CD4-positive, alpha-beta T cell treated with Interleukin-15 for 4 hours (primary cell): ENCODE measurements at places on chromosomes 4 and X.

DNA sequence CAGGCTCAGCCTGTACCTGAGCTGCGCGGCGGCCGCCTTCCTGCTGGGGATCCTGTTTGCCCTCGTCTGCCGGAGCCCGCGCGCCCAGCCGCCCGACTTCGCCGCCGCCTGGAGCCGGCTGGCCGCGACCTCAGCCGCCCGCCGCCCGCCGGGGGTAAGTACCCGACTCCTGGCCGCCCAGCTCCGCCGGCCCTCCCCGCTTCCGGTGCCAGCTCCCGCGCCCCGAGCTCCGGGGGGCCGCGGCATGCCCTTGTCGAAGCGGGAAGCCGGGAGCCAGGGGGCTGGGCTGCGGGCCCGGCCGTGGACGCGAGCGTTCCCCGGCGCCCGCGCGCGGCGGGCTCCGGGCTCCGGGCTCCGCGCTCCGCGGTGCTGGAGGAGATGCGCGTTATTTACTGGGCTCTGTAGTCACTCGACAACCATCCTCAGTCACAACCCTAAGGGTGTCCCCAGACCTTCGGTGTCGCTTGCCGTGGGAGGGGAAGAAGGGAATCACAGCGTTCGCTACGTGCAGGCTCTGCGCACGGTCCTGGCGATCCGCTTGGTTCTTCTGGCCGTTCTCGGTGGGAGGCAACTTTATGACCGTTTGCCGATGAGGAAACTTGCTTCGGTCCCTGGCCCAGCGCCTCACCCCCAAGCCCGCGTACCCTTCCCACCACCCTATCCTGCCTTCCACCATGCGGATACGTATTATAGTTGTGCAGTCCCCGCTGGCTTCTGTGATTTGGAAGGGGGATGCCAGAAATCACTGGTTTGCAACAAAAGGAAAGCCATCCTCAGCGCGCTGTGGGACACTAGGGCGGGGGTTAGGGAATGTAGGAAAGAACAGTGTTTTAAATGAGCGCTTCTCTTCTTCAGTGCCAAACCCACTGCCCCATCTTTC is 944 bp downstream of the SNX25 start:
- DNase-seq: peak; percentile 25

GRCh38 chrX:45001048-45001447 is 128.1 kb downstream of the KDM6A start:
- no peak for DNase-seq

- DNase-seq: peak; percentile 1
These were observed 107.8 kb upstream of the FMR1 start for GRCh38 chrX:147803948-147804347.

DNA sequence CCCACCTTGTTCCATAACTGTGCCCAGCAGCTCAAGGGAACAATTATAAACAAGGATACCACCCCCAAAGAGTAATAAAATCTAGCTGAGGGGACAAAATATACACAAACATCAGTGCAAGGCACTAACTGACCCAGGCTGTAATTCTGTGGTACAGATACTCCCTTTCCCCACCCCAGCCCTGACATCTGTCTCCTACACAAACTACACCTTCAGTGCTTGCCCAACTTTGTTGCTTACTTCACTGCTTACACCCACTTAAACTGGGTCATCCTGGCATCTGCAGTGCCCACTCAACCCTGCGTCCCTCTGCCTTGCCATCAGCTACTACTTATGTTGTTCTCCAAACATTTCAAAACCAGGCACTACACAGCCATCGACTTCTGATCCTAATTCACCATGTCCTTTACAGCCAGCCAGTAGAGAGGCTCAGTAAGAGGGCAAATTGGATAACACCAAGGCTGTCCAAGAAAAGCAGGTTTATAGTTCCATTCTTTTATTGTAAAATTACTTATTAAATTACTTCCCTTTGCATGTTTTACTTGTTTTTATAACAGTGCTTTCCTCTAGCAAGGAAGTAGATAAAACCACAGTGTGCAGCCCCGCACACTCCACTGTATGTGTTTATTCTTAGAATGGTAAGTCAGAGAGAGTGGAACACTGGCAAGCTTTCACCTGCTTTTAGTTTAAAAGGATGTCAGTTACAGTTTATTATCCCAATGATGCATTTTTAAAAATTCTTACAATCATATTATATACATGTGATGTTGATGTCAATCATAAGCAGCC is 149.6 kb downstream of the INPP4B start:
- peak; percentile 53 for DNase-seq

GRCh38 chr4:111693758-111694157 is 451.5 kb upstream of the FAM241A start:
- DNase-seq: no peak

DNA sequence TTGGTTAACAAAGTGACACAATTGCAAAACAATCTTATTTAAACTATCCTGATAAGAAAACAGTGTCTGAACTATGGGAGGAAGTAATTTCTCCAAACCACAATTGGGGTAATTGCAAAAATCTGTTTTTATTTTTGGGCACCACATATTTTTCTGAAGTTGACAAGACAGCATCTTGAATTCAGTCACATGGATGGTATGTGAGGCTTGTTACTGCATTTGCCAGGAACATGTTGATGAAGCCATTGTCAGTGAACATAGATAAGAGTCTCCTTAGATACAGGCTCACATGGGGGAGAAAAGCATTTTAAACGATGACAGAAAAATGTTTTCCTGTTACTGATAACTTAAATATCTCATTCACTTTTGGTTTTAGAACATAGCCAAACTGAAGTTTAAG is 5.5 kb upstream of the USP53 start:
- no peak for DNase-seq

- DNase-seq: no peak
These were observed 2.7 kb upstream of the FGF5 start for GRCh38 chr4:80263541-80264351.

DNA sequence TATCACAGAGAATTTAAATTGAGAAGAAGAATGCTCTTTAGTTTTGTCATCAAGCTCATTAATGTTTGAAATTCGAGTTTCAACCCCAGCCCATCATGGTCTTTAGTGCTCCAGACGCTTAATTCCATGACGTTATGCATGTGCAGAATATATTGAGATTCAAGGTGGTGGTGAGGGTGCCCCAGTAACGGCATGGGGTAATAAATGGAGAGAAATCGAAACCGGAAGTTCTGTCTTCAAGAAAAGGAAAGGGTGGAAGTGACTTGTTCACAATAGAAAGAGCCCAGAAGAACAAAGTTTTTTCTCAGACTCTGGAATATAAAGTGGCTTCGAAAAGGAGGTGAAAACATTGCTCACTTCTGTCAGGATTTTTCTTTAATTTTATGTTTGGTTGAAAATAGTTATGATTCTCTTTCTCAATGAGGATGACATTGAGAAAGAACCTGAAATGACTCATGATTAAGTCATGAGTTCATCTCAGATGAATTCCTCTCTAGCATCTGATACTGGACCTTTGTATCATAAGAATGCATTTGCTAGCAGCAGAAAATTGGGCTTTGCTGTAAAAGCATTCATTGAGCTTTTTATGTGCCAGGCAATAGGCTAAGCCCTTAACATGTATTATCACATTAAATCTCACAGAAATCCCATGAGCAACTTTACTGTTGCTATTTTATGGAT is 779 bp upstream of the DDX60L start:
- peak; percentile 62 for DNase-seq

GRCh38 chr4:81343536-81343935 is 128.2 kb downstream of the RASGEF1B start:
- no peak for DNase-seq

DNA sequence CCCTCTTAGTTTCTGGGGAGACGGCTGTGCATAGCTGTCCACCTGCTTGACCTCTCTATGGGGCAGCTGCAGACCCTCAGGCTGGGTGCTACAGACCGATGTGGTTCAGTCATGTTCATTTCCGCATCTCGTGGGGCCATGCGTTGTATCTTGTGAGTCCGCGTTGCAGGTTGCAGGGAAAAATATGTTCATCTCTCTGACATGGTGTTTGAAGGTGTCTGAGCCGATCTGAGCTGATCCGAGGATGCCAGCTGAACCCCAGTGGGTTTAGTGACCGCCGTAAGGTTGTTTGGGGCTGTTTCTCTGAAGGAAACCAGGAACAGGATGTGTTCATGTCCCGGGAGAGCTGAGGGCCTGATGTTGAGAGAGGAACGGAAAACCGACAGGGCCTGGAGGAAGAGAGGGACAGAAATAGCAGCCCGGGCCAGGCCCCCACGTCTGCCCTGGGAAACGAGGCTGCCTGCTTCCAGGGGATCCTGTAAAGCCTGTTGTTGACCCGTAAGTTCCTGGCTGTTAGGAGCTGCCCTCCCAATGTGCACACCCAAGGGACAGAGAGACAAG is 9.8 kb upstream of the P2RY8 start:
- DNase-seq: no peak

DNA sequence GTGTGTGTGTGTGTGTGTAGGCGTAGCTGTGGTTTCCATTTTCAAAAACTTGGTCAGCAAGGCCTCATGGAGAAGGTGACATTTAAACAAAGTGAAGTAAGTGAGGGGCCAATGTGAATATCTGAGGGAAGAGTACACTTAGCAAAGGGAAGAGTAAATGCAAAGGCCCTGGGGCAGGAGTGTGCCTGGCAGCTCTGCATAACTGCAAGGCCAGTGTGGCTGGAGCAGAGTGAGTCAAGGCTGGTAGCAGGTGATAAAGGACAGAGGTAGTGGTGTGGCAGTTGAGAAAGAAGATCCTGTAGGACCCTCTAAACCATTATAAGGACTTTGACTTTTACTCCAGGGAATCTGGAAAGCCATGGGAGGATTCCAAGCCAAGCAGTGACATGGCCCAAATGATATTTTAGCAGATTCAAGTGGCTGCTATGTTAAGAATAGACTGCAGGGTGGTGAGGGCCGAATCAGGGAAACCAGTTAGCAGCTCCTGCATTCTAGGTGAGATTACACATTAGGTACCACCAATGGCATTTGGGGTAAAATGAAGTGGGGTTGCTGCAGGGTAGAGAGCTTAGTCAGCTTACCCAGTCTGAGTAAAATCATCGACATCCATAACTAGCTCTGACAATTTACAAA is 5.9 kb upstream of the TBC1D1 start:
- DNase-seq: no peak

DNA sequence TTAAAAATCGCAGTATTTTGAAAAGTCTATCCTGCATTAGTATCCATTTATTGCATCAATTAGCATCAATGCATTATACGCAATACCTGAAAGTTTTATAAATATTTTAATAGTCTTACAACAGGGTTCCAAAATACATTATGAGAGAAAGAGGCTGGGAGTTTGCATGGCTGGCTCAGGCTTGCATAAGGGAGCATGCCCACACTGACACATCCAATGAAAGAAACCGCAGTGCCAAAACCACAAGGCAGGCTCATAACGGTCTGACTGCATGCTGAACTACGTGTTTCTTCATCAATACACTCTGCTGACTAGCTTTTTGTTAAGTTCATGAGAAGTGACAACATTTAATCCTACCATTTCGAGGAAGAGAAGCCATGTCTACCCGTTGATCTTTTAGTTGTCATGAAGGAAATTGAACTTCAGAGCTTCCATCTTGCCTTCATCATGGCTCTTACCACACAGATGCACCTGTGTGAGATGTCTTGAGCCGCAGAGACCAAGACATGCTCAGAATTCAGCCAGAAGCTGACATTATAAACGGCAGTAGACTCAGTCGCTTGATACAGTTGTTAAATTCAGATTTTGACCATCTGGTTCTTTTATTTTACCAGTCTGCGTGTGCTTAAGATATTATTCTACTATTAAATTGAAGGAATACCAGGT is 168.8 kb upstream of the FRG1 start:
- no peak for DNase-seq

GRCh38 chr4:47816748-47817147 is 21.1 kb downstream of the CORIN start:
- DNase-seq: no peak

DNA sequence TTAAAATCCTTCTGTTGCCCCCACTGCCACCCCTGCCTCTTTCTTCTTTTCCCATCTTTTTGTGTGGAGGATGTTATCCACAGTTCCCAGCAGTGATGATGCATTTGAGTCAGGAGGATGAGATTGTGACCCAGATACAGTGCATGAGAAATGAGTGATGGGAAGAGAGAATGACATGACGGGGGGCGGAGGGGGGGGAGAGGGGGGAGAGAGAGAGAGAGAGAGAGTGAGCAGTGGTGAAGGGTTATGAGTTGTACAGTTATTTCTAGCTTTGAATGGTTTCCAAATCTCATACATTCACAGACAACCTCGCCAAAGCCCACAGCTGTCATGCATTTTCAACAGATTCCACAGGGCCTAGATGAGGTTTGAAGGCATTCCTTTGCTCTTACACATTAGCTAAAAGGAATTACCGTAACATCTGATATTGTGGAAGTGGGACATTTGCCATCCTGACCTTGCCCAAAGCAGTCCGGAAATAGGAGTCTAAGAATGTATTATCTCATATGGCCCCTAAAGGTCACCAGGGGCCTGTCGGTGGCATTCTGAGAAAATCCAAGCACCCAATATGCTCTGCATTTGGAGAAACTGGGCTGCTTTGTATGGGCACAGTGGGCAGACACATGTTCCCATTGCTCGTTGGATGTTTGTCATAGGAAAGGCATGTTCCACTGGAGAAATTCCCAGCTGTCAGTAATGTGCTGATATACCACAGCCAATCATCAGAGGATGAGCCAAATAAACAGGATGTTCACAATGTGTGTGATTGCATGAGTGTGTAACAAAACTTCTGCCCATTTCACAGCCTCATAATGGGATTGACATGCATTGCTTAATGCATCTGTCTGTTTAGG is 435.8 kb downstream of the SPRY1 start:
- DNase-seq: no peak

DNA sequence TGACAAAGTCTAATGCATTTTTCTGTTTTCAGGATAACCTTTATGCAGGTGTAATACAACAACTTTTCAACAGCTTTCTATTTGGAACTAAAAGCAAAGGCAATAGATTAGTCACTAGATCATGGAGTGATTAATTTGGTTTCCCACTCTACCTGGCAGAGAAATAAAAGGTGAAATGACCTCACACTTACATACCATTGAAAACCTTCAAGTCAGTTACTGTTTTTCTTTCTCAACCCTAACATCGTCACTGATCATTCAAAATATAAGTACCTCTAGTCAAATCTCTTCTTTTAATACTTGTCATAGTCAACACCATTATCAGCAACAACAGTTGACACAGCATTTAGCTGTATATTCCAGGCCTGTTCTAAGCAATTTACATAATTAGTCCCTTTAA is 85.1 kb upstream of the ZCCHC13 start:
- no peak for DNase-seq

GRCh38 chr4:152478461-152479237 is 57.2 kb downstream of the FBXW7 start:
- DNase-seq: no peak

DNA sequence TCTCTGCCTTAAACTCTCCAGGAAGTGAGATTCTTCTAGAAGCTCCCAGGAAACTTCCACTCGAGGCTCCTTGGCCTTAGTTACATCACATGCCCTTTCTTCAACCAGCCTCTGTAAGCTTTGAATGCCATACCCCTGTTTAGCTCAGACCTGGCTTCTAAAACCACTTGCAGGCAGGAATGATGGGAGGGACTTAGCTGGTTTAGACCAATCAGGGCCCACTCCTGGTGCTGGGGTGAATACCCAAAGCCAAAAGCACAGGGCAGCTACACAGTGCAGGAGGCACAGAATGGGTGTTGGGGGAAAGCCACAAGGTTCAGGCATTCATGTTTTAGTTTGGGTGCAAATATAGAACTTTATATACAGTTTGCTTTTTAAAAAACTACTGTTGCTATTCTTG is 296.2 kb downstream of the FRMPD4 start:
- DNase-seq: no peak

GRCh38 chr4:70651864-70652506 is 14.3 kb downstream of the JCHAIN start:
- peak; percentile 37 for DNase-seq

GRCh38 chr4:153520801-153521329 is 54.7 kb downstream of the TMEM131L start:
- no peak for DNase-seq
